NCI-H1436 treated with DMSO at 0.1 percent for 48 hours (cell line): ENCODE measurements at places on chromosomes 2 and 18.

- no peak for DNase-seq
Observed at GRCh38 chr2:187057466-187057865, 208.5 kb upstream of the ZSWIM2 start.

- DNase-seq = no peak
Observed at GRCh38 chr2:168005586-168005985, 241.8 kb downstream of the STK39 start.

GRCh38 chr2:4190548-4190947, 487.2 kb downstream of the DCDC2C start:
- no peak for DNase-seq

DNA sequence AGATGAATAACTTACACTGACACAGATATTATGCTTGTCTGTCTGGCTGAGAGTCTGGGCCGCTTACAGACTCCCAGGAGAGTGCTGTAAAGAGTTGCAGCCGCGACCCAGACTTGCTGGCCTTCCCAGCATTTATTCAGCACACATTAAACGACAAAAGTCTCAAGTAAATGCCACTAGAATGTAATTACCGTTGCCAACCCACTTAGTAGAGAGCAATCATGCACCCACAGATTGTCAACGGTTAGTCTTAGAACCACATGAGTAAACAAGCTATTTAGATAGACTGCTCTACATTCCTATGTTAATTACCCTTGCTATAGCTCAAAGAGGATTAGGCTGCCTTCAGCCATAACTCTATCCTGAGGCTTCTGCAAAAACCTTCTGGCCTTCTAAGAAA, 47.8 kb upstream of the C2orf74 start:
- DNase-seq = no peak

GRCh38 chr2:199195927-199196502, 261.7 kb downstream of the SATB2 start:
- no peak for DNase-seq

DNA sequence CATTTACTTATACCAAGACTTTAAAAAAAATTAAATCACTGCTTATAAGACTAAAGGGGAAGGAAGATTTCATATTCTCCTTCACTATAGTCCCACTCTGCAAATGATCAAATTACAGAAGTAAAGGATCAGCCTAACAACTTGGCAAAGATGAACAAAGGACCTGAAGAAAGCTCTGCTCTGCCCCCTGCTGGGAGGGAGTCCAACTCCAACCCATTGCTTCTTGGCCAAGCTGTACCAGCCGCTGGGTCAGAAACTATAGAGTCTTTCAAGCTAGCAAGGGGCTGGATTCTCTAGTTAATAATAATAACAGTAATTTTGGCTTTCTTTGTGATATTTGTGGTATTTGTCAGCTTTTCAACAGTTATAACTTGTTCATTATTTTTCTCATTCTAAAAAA, 927.0 kb upstream of the CRIM1 start:
- no peak for DNase-seq

- no peak for DNase-seq
Observed at GRCh38 chr2:5839550-5839949, 147.4 kb downstream of the SOX11 start.

DNA sequence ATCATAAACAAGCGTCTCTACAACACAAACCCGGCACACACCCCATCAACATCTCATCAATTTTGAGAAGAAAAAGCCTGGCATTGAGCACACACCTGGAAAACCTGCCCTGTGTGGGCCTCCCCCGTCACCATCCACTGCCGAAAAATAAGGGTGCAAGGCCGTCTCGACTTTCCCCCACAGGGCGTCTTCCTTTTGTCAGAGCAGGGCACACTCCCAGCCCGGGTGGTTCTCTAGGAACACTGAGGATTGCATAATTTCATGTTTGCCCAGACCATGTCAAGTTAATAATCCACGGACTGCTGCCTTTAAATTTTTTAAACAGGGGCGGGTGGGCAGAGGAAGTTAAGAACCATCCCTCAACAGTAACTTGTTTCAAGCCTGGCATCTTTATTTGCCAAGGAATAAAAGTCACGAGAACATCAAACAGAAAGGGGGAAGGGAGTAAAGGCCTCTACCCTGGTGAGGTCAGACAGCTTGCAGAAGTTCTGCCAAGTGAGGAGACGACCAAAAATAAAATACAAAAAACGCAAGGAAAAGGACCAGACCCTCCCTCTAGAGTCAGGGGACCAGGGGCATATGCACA, 2.1 kb downstream of the TFCP2L1 start:
- no peak for DNase-seq

- DNase-seq = no peak
Observed at GRCh38 chr2:10287761-10288160, 14.9 kb upstream of the HPCAL1 start.

GRCh38 chr2:148124271-148124670, 103.4 kb downstream of the MBD5 start:
- no peak for DNase-seq

- peak; percentile 63 for DNase-seq
Observed at GRCh38 chr18:55322178-55322735, 265.7 kb downstream of the TCF4 start.

- DNase-seq = peak; percentile 97
Observed at GRCh38 chr2:223560749-223561435, 41.3 kb downstream of the SCG2 start.

- DNase-seq = no peak
Observed at GRCh38 chr2:60552851-60553494, 481 bp downstream of the BCL11A start.

- no peak for DNase-seq
Observed at GRCh38 chr2:113672326-113672932, 45.4 kb downstream of the RABL2A start.

- DNase-seq = no peak
Observed at GRCh38 chr2:107202962-107203591, 317.1 kb upstream of the ST6GAL2 start.

GRCh38 chr2:66431274-66431642, 3.7 kb upstream of the MEIS1 start:
- DNase-seq = no peak

DNA sequence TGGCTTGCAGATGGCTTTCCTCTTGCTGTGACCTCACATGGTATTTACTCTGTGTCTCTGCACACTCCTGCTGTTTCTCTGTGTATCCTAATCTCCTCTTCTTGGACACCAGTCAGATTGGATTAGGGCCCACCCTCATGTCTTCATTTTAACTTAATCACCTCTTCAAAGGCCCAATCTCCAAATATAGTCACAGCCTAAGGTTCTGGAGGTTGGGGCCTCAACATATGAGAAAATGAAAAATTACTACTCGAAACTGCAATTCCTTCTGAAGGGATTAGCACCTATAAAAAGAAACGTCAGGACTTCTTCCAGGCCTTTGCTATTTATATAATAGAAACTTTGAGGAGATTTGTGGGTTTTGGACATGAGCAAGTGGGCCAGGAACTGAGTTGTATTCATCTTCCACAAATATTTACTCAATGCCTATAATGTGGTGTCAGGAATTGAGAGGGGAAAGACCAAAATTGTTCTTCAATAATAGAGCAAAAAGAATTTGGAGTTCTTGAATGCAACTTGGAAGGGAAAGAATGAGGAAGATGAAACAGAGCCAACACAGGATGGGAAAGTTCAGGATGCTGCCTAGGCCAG, 270.0 kb upstream of the FN1 start:
- no peak for DNase-seq

DNA sequence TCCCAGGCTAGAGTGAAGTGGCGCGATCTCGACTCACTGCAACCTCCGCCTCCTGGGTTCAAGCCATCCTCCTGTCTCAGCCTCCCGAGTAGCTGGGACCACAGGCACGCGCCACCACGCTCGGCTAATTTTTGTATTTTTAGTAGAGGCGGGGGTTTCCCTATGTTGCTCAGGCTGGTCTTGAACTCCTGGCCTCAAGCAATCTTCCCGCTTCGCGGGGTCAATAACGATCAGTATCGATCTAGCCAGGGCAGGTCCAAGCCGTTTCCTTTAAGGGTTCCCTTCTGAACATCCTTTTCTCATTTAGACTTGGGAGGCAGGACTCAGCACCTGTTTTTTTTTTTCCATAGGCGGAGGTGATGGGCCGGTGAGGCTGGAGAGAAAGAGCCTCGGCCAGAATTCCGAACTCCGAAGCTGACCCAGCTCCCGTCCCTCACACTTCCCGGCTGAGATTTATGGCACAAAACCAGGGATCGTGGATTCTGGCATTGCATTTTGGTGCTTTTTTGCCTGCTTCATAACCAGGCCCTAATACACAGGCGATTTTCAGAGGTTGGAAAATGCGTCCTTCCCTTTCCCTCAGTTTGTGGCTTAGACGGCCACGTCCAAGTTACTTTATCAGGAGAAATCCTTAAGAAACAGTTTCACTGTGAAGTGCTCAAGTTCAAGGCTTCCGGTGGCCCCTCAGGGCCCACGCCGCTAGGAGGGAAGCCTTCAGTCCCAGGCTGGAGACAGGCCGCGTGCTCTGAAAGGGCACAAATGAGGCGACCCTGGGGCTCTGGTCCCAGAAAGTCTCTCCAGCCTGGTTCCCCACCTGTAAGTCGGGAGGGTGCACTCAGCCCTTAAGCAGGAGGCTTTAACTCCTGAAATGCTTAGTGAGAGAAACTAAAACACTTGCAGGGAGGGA, 998 bp upstream of the SLC66A3 start:
- no peak for DNase-seq
